ENCODE measurements at places on chromosomes 7 and 10.

DNA sequence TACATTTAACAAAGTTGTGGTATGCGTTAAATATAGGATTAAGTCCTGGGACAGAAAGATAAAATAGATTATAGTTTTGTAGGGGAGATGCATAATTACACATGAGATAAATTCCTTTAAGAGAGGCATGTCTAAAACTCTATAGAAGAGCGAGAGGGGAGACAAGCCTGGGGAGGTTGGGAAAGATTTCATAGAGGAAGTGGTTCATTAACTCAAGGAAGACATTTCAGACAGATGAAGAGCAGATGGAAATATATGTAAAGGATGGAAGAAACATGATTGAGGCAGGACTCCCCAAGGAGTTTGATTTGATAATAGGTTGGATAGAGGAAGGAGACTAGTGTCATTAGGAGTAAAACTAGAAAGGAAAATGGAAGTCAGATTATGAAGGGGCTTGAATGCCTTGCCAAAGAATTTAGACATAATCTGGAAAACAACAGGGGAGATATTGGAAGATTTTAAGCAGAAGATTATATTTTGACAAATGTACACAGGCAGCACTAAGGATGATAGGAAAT is 96.1 kb downstream of the PHTF2 start:
- no peak for DNase-seq

DNA sequence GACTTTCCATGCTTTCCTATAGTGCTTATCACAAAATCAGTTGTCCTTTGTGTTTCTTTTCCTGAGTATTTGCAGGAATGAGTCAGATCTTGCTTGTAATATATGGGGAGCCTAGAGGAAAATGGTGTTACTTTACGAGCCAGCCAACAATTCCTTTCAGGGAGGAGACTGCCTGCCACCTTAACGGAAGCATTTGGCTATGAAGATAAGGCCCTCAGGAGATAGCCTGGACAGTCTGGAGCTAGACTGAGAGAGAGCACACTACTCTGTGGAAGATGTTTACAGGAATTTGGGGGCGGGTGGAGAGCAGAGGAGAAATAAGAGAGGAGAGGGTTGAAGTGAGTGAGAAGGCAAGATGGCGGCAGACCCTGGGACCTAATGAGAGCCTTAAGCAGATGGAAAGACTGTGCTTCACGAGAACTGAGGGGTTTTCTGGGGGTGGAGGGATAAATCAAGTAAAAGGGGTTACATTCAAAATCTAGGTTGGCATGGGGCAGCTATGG is 126.3 kb downstream of the SNX10 start:
- DNase-seq: no peak

GRCh38 chr10:9613338-9614075 is 1404.2 kb upstream of the CELF2 start:
- DNase-seq: no peak

- no peak for DNase-seq
These were observed 37.9 kb downstream of the SORCS1 start for GRCh38 chr10:107126512-107127065.

- no peak for DNase-seq
These were observed 886.7 kb upstream of the GHITM start for GRCh38 chr10:83252596-83252995.

- DNase-seq: no peak
These were observed 20.2 kb upstream of the BAIAP2L1 start for GRCh38 chr7:98420966-98421612.

DNA sequence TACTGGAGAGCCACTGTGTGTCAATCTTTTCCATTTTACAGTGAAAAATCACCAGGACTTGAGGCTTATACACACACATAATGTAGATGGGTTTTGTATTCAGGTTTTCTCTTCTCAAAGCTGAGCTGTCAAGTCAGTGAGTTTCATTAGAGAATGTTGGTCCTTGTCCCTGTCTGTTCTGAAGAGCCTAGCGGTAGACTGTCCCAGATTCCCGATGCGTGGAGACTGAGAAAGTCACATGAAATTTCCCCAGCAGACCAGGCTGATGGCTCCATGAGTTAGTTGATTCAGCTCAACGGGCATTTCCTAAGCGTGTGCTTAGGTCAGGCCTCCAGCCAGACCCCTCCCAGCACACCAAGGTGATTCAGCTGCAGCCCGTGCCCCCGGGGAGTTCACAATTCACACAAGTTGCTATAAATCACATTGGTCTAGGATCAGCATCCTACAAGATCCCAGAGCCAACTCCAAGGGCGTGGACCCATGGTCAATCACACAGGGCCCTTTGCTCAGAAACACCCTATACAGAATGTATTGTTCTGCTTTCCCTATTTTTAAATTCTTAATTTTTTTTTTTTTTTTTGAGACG is 17.2 kb downstream of the CHST15 start:
- DNase-seq: no peak

DNA sequence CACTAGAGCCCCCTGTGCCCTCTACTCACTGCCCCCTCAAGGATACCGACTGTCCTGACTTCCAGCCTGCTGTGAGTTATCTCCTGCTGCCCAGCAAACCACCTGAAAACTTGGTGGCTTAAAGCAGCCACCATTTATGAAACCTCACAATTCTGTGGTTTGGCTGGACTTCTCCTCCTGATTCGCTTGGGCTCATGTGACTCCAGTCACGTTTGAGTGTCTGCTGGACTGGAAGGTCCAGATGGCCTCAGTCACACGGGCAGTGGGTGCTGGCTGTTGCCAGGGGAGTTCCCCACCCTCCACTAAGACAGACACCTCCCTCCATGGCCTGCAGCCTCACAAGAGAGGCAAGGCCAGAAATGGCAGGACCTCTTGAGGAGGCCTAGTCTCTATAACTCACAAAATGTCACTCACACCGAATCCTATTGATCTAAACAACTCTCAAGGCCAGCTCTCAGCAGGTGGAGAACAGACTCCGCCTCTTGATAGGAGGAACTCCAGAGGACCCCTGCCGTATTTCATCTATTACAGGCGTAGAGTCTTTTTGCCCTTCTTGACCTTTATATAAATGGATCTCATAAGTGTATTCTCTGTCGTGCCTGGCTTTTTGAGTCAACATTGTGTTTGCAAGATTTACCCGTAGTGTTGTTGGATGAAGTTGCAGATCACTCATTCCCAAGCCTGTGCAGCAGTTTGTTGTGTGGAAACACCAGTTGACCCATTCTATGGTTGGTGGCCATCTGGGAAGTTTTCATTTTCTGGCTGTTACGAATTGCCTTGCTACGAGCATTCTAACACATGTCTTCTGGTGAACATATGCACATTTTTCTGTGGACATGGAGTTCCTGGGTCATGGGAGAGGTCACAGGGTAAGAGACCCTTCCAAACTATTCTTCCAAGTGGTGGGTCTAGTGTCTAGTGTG is 48.3 kb downstream of the ZMIZ1 start:
- DNase-seq: no peak

- no peak for DNase-seq
These were observed 29.9 kb downstream of the DDIT4 start for GRCh38 chr10:72303424-72304128.

GRCh38 chr7:150956395-150957132 is 21.6 kb downstream of the KCNH2 start:
- DNase-seq: no peak

GRCh38 chr10:91340613-91341362 is 69.4 kb upstream of the HECTD2 start:
- peak; percentile 33 for DNase-seq

GRCh38 chr10:14086596-14086995 is 244.1 kb downstream of the FRMD4A start:
- DNase-seq: no peak

DNA sequence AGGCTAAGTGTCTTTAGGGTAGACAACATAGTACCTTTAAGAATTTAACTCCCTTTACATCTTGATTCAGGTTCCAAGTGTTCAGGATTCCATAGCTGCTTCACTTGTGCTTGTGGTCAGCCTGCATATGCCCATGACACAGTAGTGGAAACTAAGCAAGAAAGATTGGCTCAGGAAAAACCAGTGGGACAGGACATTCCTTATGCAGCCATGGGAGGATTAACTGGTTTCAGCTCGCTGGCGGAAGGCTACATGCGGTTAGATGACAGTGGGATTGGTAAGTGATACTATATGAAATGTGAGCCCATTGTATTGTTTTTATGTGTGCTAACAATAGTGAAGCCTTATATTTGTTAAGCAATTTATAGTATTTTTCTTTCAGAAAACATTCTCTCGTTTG is 11.3 kb downstream of the FAM221A start:
- DNase-seq: no peak

DNA sequence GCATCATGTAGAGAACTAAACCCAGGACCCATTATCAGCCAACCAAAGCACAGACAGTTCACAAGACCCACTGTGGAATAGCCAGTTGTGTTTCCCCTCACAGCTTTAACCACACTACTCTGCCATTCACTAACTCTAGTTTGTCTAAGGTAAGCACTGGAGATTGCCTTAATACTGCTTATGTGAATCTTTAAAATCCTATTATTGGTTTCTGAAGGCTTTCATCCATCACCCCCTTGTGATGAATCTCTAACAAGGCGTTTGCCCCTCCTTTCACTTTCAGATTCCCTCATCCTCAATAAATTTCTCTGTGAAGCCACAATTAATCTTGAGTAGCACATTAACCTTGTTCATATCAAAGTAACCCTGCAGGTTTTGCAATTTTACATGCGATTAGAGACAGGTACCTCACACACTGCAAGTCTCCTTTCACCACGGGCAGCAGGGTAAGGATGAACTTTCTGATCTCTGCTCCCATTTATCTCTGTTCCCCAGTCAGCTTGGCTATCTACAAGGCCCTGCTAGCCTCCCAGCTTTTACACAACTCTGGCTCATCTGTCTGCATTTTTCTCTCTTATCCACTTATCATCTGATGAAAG is 785.6 kb downstream of the REEP3 start:
- no peak for DNase-seq

DNA sequence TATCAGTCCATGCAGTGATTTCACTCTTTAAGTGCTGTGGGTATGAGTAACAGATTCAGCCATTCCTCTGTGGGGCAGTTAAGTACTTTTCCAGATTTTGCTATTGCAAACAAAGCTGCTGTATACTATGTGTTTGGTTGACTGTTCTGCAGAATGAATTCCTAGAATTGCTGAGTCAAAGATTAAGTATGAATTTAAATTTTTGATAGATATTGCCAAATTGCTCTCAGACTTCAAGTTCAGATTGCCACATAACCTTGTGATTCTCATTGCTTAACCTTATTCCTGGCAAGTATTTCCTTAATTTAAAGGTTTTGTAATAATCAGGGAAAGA is 21.6 kb upstream of the SAR1A start:
- no peak for DNase-seq

DNA sequence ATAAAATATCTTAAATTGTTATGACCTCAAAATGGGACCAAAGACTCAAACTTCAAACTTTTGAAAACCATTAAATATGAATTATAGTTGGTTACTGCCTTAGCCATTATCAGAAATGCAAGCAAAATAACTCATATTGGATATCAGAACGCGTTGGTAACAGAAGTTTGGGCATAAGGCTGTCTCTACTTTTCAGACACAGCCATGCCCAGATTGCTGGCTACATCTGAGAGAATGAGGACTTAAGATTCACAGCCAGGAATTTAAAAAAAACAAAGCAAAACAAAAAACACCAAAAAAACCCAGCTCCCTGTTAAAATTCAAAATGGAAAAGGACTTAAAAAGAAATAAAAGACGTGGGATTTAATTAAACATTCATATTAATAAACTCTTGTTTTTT is 161.6 kb downstream of the JMJD1C start:
- DNase-seq: peak; percentile 4

- DNase-seq: no peak
These were observed 161.9 kb upstream of the MEOX2 start for GRCh38 chr7:15848362-15848761.

DNA sequence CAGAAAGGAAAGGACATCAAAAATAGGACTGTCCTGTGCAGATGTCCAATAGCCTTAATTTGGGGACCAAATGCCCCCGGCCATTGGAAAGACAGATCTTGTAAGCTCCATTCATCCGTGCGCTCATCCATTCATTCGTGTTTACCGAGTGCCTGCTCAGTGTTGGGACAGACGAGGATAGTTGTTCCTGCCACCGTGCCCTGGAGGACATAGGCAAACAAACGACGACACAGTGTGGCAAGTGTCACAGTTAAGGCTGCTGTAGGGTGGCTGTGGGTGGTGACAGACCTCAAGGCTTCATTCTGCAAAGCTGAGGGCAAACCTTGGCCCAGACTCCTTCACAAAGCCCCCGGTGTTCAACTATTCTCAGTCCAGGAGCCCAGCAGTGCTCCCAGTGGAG is 27.6 kb downstream of the MKI67 start:
- no peak for DNase-seq

DNA sequence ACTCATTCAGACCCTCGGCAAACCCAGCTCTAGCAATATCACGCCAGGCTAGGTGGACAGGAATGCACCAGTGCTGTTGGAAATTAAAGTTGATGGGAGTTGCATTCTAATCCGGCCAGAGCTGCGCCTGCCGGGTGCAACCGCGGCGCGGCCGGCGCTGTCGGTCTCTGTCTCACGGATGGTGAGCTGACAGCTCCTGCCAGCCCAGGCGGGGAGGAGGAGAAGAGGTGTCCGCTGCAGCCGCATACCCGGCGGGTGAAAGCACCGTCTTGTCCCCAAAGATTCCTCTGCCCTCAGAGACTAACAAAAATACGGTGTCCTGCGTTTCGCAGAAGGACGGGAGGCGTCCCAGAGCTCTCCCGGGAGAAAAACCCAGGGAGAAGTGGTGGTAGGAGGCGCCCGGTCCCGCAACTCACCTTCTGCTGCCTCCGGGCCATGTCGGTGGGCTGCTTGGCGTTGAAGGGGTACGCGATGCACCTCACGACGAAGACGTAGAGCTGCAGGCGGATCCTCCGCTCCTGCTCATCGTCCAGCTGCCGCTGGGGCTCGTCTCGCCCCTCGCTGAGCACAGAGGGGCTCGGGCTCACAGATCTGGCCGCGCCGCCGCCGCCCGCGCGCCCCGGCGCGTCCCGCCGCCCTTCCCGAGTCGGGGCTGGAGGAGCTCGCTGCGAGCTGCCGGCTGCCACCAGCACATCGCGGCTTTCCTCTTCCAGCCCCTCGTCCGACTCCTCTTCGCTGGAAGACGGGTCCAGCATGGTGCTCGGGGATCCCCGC is 490 bp downstream of the CADPS2 start:
- DNase-seq: no peak

- DNase-seq: no peak
These were observed 524.4 kb downstream of the SUGCT start for GRCh38 chr7:40659231-40659630.

GRCh38 chr10:51786016-51786683 is 86.8 kb upstream of the CSTF2T start:
- DNase-seq: no peak

DNA sequence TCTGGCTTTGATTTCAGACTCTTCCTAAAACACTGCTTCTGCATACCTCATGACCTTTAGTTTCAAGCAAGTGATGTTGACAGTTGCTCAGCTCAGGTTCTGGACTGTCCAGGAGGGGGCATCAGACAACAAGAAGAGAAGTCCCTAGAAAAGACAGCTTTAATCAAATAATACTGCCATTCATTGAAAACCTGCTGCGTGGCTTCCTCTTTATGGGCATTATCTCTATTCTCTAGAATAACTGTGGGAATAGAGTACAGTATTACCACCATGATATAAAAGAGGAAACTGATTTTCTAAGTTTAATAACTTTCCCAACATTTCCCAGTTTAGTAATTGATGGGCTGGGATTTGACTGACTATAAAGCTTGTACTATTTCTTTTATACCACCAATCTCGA is 170.4 kb downstream of the SNX13 start:
- DNase-seq: peak; percentile 66

GRCh38 chr10:77583527-77583926 is 54.1 kb downstream of the KCNMA1 start:
- DNase-seq: no peak

- DNase-seq: peak; percentile 26
These were observed 571.2 kb downstream of the PTPRN2 start for GRCh38 chr7:158016180-158017097.

GRCh38 chr10:72027498-72027897 is 60.9 kb downstream of the SPOCK2 start:
- DNase-seq: no peak

- no peak for DNase-seq
These were observed 38.8 kb downstream of the ERLIN1 start for GRCh38 chr10:100146875-100147650.
